ENCODE measurements at places on chromosomes 4 and X. TPM values are rescaled to one million over a fixed set of nuclear protein-coding genes. Genes with fewer than 3 reads are reported as not detected.

Gene F8A2
- not detected for total RNA-seq

Gene MAGEA2B
- not detected for total RNA-seq

Gene PNMA5
- total RNA-seq = not detected

Gene L1CAM
- 47.4 TPM for total RNA-seq

Gene GABRB1
- total RNA-seq = not detected

Gene CT45A1
- total RNA-seq = not detected

Gene MAOB
- 0.24 TPM for total RNA-seq

Gene FDCSP
- not detected for total RNA-seq

Gene STARD8
- total RNA-seq = 8.0 TPM

Gene ATP10D
- 46.5 TPM for total RNA-seq

Gene UGT2B10
- total RNA-seq = not detected

Gene FABP2
- not detected for total RNA-seq

Gene PAGE4
- total RNA-seq = not detected

Gene ANXA3
- total RNA-seq = 4.7 TPM

Gene SHROOM4
- total RNA-seq = 2.2 TPM

Gene PDGFRA
- 519 TPM for total RNA-seq

Gene ODAPH
- not detected for total RNA-seq

Gene PHF8
- 18.9 TPM for total RNA-seq

Gene EGFL6
- 0.24 TPM for total RNA-seq

Gene ADRA2C
- 0.49 TPM for total RNA-seq

Gene TMEM192
- total RNA-seq = 23.2 TPM

Gene SAP30
- 23.9 TPM for total RNA-seq

Gene RTL9
- 0.24 TPM for total RNA-seq

Gene AKAP14
- not detected for total RNA-seq

Gene CENPVL1
- total RNA-seq = not detected

Gene TLR2
- total RNA-seq = 2.6 TPM

Gene KDR
- total RNA-seq = 0.12 TPM

Gene ADH1C
- total RNA-seq = not detected

Gene METAP1
- 50.3 TPM for total RNA-seq

Gene INTU
- total RNA-seq = 13.1 TPM

Gene HPRT1
- 7.6 TPM for total RNA-seq

Gene HGFAC
- total RNA-seq = not detected

Gene ADH1B
- total RNA-seq = 43.5 TPM

Gene SH2D1A
- total RNA-seq = not detected

Gene CLDN2
- total RNA-seq = not detected

Gene TIGD4
- 0.12 TPM for total RNA-seq

Gene AREG
- 0.32 TPM for total RNA-seq

Gene ELK1
- 35.0 TPM for total RNA-seq

Gene CLDN22
- total RNA-seq = under 0.01 TPM

Gene GCNA
- 1.7 TPM for total RNA-seq

Gene CT47A7
- total RNA-seq = not detected

Gene GAB1
- total RNA-seq = 14.9 TPM

Gene CENPE
- total RNA-seq = 2.4 TPM

Gene ARHGEF9
- total RNA-seq = 19.3 TPM

Gene MAGEA11
- total RNA-seq = not detected

Gene MAOA
- 16.5 TPM for total RNA-seq

Gene PTCHD1
- not detected for total RNA-seq

Gene DCAF16
- 29.5 TPM for total RNA-seq

Gene PPEF2
- total RNA-seq = not detected

Gene MAGEC2
- total RNA-seq = not detected

Gene OTUD6A
- total RNA-seq = not detected

Gene RHOH
- total RNA-seq = 2.8 TPM

Gene CITED1
- 0.97 TPM for total RNA-seq

Gene ASB11
- not detected for total RNA-seq

Gene RIPPLY1
- not detected for total RNA-seq

Gene ZNF711
- 1.1 TPM for total RNA-seq

Gene OTC
- not detected for total RNA-seq

Gene ATP1B4
- not detected for total RNA-seq

Gene BCAP31
- total RNA-seq = 83.4 TPM

Gene GPRIN3
- 0.49 TPM for total RNA-seq
